ENCODE measurements at places on chromosomes 7 and 10. TPM values are rescaled to one million over a fixed set of nuclear protein-coding genes. Genes with fewer than 3 reads are reported as not detected.

SLC16A9 gene
- 1.2 TPM for total RNA-seq

AKR1C1 gene
- 86.1 TPM for total RNA-seq

MSS51 gene
- total RNA-seq = 2.1 TPM

LRCH4 gene
- total RNA-seq = 21.7 TPM

PAX4 gene
- total RNA-seq = not detected

ASAH2 gene
- 0.77 TPM for total RNA-seq

TAF5 gene
- 7.7 TPM for total RNA-seq

SEMA3E gene
- 2.0 TPM for total RNA-seq

CFAP69 gene
- total RNA-seq = 4.4 TPM

IGF2BP3 gene
- total RNA-seq = 3.5 TPM

CALML5 gene
- total RNA-seq = not detected

MMD2 gene
- not detected for total RNA-seq

NUB1 gene
- total RNA-seq = 48.4 TPM

FAS gene
- 80.0 TPM for total RNA-seq

SP4 gene
- total RNA-seq = 5.1 TPM

SPDYE9 gene
- not detected for total RNA-seq

RBP3 gene
- total RNA-seq = not detected

HKDC1 gene
- 10.6 TPM for total RNA-seq

ITPRID1 gene
- not detected for total RNA-seq

LIPF gene
- not detected for total RNA-seq

PTPRZ1 gene
- total RNA-seq = 0.89 TPM

PAPOLB gene
- 0.12 TPM for total RNA-seq

PKD2L1 gene
- total RNA-seq = under 0.01 TPM

SH2B2 gene
- total RNA-seq = 2.0 TPM

HOXA2 gene
- total RNA-seq = under 0.01 TPM

ANKRD2 gene
- 0.66 TPM for total RNA-seq

OR13A1 gene
- total RNA-seq = not detected

AKR1C8 gene
- total RNA-seq = not detected

SLC29A3 gene
- total RNA-seq = 0.62 TPM

CASTOR2 gene
- total RNA-seq = 7.2 TPM

Data from uterine smooth muscle cell (primary cell).